ENCODE measurements at places on chromosomes 5 and 9.

DNA sequence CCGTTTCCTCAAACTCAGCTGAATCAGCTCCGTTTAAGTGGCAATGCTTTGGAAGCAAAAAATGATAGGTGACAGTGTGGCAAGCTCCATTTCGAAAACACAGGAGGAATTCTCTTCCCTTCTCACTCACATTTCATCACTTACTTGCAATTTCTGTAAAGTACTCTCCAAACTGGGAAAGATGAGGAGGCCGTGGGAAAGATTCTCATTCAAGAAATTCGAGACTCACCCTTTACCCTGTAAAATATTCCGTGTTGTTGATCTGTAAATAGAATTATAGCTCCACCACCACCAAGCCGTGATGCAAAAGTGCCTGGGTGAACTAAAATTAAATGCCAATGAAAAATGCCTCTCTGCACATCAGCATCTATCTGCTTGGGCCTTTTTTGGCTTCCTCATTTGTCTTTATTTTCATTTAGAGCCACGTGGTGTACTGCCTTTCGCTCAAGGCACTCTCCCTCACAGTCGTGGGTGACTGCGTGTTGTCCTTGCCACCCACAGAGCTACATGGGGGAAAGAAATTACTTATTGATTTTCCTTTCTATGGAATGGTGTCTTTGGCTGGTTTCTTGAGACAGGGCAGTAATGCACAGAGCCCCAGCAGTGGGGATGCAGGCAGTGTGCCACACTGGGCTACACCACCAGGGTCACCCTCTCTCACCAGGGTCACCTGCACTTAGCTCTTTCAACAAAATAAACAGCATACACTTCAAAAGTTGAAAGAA lies 289.3 kb upstream of the TAS2R1 start:
- no peak for DNase-seq

DNA sequence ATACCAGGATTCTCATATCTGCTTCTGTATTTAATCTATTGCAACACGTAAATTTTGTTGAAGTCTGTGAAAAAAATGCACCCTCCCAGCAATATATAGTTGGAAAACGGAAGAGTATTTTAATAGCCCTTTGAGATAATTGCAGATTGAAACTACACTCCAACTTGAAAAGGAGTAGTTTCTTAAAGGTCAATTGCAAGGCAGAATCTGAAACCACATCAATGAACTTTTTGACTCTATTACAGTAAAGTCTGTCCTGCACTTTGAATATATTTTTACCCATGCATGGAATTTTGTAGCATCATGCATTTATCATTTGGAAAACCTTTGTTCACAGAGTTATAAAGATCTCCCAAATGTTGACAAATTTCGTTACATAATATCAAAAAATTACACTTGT lies 311.6 kb upstream of the NREP start:
- no peak for DNase-seq

GRCh38 chr9:14530366-14530765 lies 162.9 kb downstream of the ZDHHC21 start:
- no peak for DNase-seq

DNA sequence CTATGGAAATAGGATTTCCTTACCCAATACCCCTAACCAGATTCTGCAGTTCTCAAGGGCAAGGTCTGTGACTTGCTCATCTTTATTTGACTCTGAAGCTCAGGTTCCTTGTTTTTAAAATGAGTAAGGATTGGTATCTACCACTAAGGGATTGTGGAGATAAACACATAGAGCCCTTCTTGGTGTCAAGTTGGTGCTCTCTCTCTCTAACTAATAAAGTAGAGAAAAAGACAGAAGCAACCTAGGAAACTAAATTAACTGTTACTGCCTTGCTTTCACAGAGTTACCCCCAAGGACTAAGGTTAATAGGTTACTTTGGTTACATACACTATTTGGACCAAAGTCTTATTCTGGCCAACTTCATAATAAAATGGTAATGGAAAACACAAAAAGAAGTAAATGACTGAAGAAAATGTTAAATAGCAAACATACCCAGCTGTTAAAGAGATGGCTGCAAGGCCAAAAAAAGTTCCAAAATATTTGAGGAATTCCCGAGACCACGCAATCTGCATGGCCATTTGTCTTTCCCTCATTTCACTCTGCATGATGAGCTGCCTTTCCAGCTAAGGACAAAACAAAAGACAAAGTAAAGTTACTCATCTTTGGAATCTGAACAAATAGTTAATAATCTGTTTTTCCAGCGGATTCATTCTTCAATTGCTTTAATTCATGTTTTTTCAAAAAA lies 21.8 kb upstream of the RLN1 start:
- DNase-seq = no peak

DNA sequence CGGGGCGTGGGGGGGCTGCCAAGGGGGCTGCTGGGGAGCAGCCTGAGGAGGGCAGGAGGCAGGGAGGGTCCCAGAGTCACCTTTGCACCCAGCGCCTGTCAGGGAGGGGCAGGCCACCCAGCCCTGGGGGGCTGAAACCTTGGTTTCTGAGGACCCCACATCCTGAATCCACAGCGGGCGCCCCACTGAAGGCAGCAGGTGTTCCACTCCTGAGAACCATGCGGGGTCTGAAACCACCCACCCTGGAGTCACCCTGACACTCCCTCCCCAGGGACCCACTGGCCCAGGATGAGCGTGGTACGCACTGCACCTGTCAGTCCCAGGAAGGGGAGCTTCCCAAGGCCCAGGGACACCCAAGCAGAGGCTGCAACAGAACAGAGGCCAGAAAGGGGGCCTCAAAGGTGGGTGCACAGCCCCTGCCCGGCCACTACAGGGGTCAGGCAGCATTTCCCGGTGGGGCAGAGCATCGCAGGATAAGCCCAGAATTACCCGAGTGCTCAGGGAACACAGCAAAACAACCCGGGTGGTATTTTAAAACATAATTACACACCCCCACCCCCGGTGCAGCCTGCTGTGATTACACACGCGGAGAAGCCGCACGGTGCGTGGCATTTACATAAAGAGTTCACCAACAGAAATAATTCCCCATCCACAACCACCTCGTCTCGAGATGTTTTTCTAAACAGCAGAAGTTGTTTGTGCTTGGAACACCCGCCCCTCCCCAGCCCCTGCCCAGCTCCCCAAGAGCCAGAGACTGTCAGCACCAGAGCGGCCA lies 57.3 kb upstream of the UBAC1 start:
- no peak for DNase-seq

DNA sequence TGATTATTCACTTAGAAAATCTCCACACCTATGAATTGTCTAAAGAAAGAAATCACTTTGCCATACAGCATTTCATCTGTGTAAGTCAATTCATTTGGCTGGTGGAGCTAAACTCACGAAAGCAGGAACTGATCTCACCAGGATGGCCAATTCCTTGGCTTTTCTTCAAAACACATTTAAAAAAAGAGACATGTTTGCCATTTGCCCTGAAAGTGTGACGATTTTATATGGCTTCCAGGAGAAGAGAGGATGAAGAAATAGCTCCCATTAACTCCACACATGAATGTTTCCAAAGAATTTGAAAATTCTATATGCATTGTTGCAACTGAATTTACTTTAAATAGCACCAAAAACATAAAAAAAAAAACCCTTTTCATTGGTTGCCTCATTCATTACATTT lies 334.7 kb downstream of the DMRT2 start:
- no peak for DNase-seq

DNA sequence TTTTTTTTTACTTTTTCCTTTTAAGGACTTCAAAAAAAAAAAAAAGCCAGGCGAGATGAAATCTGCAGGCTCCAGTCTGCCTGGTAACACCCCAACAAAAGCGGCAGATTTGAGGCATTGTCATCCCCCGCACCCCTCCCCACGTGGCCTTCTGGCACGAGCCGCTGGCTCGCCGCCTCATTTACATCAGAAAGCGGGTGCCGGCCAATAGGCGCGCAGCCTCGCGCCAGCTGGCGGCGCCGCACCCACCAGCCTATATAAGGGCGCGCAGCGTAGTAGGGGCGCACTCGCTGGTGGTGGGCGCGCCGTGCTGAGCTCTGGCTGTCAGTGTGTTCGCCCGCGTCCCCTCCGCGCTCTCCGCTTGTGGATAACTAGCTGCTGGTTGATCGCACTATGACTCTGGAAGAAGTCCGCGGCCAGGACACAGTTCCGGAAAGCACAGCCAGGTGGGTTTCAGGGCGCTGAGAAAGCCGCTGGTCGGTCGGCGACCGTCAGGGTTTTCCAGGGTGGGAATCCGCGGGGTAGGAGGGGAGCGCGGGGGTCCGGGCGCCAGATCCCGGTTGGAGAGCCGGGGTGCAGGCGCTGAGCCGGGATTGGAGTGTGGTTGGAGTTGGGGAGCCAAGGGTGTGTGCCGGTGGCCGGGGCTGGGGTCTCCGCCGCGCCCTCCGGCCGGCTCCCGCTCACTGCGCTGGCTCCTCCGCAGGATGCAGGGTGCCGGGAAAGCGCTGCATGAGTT lies at the start of gene GADD45G:
GADD45G (plus strand) TSS at position 284 of the 736 bp plus-strand sequence; CDS start at position 394, 110 bp downstream.
- DNase-seq = peak; percentile 99

- DNase-seq = no peak
Measured at GRCh38 chr5:97968346-97968745, 785.3 kb upstream of the RIOK2 start.

DNA sequence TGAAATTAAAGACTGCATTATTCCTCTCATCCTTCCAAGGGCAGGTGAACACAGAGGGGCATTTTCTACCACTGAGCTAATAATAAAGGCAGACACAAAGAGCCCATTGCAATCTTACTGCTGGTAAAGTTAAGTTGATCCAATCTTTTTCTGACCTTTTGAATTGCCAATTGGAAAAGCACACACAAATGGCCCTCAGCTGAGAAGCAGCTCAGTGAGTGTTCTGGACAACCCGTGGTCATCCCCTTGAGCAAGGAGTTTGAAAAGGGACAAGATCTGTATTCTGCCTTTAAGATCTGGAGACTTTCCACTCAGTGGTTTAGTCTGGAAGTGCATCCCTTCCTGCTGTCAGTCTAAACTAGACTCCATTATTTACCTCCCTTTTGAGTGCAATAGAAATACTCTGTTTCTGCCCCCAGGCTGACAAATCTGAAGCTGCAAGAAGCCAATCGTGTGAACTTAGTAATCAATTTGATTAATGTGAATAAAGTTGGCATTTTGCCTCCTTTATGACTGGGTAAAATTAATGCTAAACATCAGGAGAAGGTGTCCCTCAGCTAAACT lies 835.7 kb downstream of the MAT2B start:
- no peak for DNase-seq

GRCh38 chr5:124789104-124789605 lies 42.7 kb upstream of the ZNF608 start:
- no peak for DNase-seq

DNA sequence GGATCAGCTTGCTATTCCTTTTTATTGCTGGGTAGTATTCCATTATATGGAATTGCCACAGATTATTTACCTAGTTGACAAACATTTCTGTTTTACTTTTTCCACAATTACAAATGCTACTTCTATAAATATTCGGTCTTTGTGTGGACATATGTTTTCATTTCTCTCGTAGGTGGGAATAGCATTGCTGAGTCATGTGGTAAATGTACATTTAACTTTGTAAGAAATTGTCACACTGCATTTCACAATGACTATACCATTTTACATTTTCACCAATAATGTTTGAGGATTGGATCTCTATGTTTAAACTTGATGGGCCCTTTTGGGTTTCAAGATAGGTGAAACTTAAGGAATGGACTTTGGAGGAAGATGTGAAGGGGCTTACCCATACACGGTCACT lies 19.7 kb downstream of the RAI14 start:
- no peak for DNase-seq

DNA sequence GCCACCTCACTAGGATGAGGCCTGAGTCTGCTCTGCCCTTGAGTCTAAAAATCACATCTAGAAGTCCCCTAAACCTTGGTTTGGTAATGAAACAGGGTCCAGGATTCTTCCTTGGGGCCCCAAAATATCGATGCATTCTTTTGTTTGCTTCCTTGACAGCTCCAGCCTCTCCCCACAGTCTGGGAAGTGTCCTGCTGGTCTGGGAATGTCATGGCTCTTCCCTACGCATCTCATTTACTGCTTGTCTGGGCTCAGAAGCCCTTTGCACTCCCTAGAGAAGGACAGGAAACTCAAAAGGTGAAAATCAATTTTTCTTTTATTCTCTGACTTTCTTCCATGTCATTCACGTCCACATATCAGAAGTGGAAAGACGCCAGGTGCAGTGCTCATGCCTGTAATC lies 115.8 kb downstream of the DRD1 start:
- DNase-seq = no peak

- DNase-seq = no peak
Measured at GRCh38 chr9:105067895-105068580, 140.1 kb upstream of the ABCA1 start.

DNA sequence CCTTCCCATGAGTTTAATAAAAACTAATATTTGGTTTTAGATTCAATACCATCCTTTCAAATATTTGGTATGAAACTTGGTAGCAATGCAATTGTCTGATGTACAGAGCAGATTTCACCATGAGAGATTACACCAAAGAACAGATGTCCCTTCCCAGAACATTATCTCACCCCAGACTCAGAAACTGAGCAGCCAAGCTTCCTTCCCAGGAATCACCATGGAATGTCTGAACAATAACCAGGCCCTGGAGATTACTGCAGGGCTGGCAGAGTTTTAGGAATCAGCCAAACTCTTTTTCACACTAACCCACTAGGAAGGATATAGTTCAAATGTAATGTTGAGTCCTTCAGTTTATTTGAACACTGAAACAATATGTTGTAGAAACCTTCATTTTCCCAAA lies 23.9 kb downstream of the CLTA start:
- DNase-seq = no peak

DNA sequence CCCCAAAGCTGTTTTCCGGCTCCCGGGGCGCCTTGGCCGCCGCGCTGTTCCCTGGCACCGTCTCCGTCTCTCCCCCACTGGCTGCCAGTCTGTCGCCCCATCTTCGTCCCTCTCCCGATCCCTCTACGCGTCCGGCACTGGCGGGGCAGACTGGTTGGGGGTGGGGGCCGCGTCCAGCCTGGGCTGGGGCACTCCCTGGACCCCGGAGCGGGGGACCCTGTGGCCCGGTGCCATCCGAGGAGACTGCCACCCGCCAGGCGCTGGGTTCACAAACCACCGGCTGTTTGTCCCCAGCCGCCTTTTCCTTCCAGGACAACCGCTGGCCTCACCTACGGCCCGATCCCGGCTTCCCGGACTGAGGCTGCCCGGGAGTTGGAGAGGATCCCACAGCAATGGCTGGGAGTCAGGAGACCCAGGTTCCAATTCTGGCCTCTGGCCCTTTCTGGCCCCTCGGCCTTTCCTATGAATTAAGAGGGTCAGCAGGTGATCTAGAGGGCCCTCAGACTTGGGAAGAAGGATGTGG lies 1.0 kb upstream of the FIBCD1 start:
- DNase-seq = no peak

- DNase-seq = no peak
Measured at GRCh38 chr9:115289757-115290208, 171.8 kb upstream of the TNC start.

- no peak for DNase-seq
Measured at GRCh38 chr9:7320139-7320538, 479.4 kb downstream of the DMAC1 start.

- no peak for DNase-seq
Measured at GRCh38 chr5:10420468-10420867, 21.2 kb upstream of the ROPN1L start.

DNA sequence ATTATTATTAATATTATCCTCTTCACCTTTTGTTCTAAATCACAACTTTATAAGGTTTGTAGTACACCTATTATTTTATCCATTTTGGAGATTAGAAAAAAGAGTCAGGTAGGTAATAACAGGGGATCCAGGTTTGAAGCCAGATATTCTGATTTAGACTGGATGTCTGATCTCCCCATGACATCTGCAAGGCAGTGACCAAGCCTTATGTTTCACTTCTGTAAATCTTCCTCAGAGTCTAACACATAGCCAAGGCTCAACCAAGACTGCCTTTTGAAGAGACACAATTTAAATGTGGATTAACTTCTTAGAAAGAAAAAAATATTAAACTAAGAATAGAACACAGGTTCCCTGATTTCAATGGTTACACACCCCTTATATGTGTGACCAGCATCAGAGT lies 44.2 kb downstream of the CETN3 start:
- no peak for DNase-seq
